ENCODE measurements at places on chromosomes 13 and 19.

DNA sequence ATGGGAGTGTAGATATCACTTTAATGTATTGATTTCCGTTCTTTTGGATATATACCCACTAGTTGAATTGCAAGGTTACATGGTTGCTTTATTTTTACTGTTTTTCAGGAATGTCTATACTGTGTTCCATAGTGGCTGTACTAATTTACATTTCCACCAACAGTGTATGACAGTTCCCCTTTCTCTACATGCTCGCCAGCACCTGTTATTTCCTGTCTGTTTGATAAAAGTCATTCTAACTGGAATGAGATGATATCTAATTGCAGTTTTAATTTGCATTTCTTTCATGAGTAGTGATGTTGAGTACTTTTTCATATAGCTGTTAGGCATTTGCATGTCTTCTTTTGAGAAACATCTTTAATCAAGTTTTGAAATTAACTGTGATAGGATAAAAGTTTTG is 818.6 kb downstream of the SLITRK6 start:
- no peak for DNase-seq

GRCh38 chr19:35592226-35592625 is 6.3 kb downstream of the PMIS2 start:
- no peak for DNase-seq

DNA sequence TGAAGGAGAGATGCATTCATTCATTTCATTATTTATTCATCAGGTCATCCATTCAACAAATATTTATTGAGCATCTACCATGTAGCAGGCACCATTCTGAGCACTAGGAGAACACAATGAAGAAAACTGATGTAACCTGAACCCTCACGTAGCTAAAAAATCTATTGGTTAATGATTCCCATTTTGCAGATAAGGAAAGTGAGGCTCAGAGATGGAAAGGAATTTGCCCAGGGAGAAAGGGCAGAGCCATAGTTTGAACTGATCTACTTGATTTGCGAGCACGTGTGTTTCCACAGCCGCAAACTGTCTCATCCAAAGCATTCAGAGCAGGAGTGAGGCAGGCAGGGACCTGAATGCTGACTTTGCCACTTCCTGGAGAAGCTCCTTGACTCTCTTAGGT is 2.7 kb downstream of the KLK8 start:
- no peak for DNase-seq

DNA sequence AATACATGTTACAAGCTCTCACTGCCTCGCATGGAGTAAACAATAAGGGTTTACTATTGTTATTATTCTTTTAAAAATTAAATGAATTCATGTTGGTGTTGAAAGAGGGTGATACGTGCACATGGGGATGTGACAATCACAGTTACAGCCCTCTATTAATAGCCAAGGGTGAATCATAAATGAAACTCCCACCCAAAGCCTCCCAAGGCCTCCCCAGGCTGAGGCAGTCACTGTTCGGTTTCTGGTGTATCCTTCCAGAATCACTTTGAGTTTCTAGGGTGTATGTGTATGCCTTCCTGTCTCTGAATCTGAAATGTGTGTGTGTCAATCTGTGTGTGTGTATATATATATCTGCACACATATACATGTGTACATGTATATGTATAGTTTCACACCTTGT is 73.4 kb downstream of the AKAP11 start:
- no peak for DNase-seq

Data from stimulated activated CD8-positive, alpha-beta memory T cell treated with anti-CD3 and anti-CD28 coated beads, Interleukin-7, amount 100 ng/mL, for 1 hour (primary cell).